ENCODE measurements at places on chromosomes 12 and 14. TPM values are rescaled to one million over a fixed set of nuclear protein-coding genes. Genes with fewer than 3 reads are reported as not detected.

DNA sequence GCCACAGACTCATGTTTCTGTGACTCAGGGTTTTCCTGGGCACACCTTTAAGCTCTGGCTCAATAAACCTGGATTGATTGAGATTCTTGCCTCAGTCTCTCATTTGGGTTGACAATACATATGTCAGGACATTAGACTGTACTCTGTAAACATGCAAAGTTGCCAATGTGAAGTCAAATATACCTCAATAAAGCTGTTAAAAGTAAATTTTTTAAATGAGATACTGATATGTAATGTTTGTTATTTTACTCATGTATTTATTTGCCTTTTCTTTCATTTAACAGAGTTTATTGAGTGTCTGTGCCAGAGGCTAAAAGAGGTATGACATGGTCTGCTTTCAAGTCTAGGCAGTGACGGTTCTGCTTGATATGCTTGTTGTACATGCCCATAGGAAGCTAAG is 3.7 kb upstream of the ETFBKMT start:
- DNase-seq: no peak

WIF1 gene
- 263 TPM for polyA plus RNA-seq

PIANP gene
- 8.1 TPM for polyA plus RNA-seq

GYS2 gene
- 0.14 TPM for polyA plus RNA-seq

DNA sequence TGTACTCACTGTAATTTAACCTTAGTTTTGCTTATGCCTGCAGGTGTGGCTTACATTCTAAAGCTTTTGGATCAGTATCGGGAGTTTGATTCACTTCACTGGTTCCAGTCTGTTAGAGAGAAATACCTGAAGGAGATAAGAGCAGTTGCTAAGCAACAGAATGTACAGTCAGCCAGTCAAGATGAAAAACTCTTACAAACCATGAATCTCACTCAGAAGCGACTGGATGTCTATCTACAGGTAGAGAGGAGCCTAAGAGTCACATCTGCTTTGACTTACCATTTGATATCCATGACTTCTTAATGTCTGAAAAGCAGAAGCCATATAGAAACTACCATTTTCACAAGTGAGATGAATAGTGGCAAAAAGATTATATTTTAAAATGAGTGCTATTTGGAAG is 56.5 kb downstream of the WASHC4 start:
- DNase-seq: no peak

DNA sequence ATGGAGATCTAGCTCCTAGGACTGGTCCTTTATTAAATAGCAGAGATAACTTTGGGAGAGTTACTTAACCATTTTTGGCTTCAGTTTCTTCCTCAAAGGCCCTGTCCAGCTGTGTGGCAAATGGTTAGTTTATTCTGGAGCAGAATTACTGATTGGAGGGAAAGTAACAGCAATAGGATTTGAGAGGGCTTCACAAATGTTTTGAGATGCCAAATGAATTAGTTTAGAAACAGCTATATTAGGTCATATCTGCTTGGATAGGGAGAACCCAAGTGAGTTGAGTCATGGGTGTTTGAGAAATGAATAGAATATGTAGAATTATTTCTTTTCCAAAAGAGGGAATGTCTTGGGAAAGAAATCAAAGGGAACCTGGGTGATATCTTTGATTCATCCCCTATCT is 17.5 kb downstream of the RASSF3 start:
- DNase-seq: no peak

DNA sequence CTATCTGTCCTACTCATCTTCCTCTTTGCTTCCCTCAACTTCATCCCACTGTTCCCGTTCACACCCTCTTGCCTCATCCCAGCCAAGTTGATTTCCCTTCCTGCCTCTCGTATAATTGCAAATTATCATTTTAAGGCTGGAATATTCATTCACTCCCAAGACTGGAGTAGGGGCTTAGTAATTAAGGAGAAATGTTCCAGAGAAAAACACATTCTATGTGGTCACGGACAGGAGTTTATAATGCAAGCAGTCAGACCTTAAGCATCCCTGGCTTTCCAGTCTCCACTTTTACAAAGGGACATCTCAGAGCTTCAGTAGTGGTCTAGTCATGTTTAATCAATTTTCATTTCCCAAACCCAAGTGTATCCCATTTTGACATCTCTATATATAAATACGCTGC is 54.9 kb downstream of the TMEM132D start:
- no peak for DNase-seq

DNA sequence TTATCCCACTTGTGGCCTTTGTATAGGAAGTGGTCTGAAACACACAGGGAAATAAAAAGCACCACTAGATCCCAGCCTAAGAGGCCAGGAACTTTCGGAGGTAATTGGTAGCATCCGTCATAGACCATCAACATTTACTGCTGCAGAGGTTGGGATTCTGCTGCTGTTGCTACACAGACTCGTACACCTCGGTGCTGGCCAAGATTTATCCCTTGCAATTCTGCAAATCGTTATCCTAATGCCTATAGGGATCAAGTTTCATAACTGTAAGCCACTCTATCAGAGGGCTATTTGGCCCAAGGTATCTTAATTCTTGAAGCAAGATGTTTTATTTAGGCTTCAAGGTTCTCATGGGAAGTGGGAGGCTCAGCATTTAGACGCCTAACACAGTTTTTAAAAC is 913.6 kb downstream of the GALC start:
- DNase-seq: no peak

DNA sequence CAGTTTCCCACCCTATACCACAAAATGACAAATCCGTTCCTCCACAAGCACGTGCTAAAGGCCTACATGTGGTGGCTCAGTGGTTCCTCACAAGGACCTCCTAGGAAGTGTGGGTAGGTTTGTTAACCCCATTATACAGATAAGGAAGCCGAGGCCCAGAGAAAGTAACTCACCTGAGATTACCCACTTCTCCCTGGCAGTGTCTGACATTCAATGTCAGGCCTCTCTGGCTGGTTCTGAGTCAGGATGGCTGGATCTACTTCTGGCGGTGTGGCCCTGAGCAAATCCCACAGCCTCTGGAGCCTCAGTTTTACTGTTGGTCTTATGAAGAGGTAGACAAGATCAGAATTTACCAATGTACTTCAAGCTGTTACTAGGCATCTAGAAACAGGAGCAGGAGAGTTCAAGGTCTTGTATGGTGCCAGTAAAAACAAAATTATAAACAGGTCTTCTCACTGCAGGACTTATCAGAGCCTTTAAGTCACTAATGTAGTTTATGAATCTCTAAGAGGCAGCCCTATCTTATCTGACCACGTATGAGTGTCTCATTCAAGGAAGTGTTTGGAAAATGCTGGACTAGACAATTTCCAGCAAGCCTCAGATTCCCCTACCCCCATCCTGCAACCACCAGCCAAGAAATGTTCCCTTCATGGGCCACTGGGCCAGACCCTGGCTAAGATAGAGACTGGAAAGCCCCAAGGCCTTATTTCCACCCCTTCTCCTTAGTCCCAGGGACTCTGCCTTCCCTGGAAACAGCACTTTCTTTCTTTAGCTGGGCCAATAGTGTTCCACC is 4.2 kb downstream of the HSPB8 start:
- no peak for DNase-seq

- no peak for DNase-seq
These were observed 376 bp downstream of the INSM2 start for GRCh38 chr14:35534208-35534872.

GRCh38 chr12:77980782-77981181 is 150.1 kb downstream of the NAV3 start:
- no peak for DNase-seq

GRCh38 chr14:92994942-92995341 is 72.0 kb downstream of the CHGA start:
- DNase-seq: no peak

DNA sequence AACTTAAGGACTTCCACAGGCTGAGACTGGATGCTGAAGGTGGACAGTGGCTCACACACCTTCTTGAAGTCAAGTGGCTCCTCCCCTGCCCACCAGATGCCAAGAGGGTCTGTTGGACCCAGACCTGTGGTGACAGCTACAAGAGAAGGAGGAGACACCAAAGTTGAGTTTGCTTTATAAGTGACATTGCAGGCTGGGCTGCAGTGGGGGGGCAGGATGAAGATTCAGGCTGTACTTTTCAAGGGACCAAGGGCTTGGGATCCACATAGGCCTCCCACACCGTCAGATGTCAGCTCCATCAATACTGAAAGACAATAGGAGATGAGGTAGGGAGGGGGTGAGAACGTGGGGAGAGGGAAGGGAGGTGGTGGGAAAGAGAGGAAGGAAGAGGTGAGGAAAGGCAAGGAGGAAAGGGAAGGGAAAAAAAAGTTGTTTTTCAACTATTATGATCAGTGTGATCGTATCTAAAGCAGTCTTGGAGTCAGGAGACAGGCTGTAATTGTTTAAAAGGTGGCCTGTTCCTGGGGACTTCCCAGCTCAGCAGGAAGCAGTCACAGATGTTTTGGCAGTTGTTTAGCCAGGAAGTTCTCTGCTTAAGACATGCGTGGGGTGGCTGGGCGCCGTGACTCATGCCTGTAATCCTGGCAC is 84.1 kb upstream of the RESF1 start:
- DNase-seq: no peak

DNA sequence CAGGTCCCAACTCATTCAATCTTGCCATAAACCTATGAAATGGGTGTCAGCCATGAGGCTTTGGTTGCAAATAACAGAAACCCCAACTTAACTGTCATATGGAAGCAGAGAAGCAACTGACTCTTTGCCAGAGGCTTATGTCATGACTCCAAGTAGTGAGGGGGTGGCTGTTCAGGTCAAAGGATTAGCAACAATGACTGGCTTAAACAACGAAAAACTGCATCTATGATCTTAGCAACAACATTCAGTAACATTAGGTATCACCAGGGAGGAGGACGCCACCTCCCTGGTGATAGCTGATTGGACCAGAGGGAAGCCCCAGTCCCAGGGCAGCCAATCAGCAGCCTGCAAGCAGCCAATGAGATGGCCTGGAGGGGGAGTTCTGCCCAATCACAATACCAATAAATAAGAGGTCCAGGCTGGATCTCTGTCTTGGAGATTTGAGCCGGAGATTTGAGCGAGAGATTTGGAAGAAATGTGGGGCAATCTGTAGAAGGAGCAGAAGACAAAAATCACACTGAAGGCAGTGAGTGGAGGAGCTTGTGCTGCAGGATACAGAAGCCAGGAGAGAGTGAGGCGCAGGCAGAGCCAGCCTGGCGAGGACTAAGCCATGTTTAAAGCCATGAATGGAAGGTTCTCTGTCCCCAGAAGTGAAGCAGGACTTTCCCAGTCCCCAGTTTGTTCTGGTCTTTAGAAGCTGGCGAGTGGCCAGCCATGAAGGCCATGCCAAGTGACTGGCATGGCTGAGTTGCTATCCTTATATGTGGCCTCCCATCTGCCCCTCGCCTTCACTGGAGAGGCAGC is 93.3 kb downstream of the CALM1 start:
- no peak for DNase-seq

DNA sequence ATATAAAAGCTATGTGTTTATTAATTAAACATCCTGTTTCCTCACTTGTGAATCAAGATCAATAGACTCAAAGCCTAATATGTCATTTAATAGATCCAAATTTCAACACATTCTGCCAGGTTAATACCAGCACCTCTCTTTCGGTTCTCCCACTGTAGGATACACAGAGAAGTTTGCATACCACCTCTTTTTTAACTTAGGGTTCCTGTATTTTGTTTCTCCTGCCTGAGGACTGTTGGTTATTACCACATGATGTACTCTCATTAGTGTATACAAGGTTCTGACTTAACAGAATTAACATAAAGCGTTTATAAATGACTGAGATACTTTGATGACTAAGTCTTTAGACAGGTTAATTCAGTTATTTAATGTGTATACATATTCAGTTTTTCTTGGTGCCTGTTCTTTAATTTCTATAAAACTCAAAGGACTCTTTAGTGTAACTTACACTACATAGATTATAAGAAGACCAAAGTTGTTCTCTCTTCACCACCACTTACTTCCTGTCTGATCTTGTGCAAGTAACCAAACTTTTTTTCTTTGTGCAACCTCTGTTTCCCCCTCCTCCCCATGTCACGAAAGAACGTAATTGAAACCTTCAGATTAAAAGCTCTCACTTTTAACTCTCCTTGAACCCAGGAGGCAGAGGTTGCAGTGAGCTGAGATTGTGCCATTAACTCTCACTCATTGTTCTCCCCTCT is 89.8 kb upstream of the DNM1L start:
- no peak for DNase-seq
